ENCODE measurements at places on chromosomes 4 and X. TPM values are rescaled to one million over a fixed set of nuclear protein-coding genes. Genes with fewer than 3 reads are reported as not detected.

DNA sequence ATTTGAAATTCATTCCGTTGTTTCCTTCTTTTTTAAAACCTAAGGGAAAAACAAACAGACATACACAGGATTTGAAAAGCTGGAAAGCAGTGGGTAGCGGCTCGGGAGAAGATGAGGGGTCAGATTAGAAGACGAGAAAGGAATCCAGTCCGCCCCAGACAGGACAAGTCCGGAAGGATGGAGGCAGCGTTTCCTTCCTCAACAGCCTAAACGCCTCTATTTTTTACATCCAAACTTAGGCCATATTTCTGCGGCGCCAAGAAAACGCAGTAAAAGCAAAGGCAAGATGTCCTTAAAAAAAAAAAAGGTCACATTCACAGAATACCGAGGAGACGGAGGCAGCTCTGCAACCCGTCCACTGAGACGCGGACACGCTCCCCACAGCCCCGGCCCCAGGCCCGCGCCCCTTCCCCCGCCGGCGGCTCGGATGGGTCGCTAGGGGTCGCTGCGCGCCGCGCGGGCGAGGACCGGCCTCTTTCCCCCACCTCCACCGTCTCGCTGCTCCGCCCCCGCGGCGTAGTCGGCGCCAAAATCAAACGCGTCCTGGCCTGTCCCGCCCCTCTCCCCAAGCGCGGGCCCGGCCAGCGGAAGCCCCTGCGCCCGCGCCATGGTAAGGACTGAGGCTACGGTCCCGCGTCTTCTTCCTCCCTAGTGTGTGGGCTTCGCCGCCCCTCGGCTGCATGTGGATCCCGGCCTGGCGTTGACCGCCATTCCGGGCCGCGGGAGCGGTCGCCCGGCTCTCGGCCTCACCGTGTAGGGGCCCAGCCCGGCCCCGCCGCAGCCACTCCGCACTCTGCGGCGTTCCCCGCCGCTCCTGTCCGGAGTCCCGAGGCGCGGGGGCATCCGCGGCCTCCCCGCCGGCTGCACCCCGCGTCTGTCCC, at the start of gene MND1:
MND1 (plus strand) TSS at position 558 of the 881 bp plus-strand sequence; CDS start at position 608, 50 bp downstream.
- peak; percentile 82 for ATAC-seq

DNA sequence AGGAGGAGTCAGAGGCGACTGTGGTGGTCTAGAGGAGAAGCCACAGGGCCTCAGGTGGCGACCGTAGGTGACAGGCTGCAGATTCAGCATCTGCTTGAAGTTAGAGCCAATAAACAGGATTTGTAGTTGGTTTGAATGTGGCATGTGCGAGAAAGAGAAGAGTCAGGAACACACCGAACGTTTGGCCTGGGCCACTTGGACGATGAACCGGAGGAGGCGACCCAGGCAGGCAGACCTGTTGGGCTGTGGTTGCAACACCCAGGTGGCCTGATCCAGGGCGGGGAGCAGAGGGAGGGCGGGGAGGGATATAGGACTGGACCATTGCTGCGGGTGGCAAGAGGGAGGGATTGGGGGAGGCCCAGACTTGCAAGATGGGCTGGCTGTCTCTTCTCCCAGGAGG, 10.0 kb upstream of the PSAPL1 start:
- no peak for ATAC-seq

DNA sequence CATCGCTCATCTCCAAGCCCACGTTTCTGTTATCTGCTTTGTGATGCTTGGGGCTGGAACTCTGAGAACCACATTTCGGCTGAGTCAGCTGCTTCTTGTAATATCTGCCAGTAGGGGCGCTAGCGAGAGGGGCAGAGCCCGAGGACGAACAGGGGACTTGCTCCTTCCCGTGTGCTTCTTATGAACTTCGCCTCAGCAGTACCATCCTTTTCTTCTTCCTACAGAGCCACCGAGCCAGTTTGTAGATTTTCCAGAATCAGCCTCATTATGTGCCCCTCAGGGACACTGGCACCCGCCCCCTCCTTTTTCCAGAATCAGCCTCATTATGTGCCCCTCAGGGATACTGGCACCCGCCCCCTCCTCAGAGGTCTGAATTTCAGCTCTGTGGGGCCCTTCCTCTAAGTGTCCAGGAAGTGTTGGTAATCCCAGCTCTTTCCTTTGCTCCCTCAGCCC, 441.7 kb upstream of the RASGEF1B start:
- peak; percentile 66 for ATAC-seq

ODAM gene
- total RNA-seq = not detected

All from motor neuron (in vitro differentiated cells).